ENCODE measurements at places on chromosomes 6 and 20. TPM values are rescaled to one million over a fixed set of nuclear protein-coding genes. Genes with fewer than 3 reads are reported as not detected.
A peak's percentile ranks its signal among the peaks of the same experiment; 100 is the strongest.

GRCh38 chr6:6008089-6008647 lies 1.4 kb upstream of the NRN1 start:
- peak overlapping the region; percentile 87 for H3K4me3 ChIP-seq
- DNase-seq, result no peak
- peaks cover 76% of the 10 kb centered on the region for H3K27me3 ChIP-seq

DNA sequence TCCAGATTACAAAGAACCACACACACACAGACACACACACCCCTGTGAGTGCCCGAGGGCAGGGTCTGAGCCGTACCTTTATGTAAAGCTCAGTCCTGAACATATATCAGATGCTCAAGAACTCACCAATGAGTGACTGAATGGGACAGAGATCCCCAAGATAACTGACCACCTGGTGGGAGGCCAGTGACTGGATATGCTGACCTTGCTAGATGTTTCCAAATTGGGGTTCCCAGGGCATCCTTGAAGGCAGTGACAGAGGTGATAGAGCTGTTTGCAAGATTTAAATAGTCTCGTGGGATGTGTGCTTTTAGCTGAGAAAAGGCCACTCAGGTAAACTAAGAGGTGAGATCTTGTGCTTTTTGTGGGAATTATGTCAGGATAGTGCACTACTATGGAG lies 39.3 kb downstream of the KCNK17 start:
- no peak for DNase-seq
- no peaks in the 10 kb centered on the region for H3K4me1 ChIP-seq
- peaks cover 27% of the 10 kb centered on the region for H3K27me3 ChIP-seq
- H3K4me3 ChIP-seq, result no peak overlapping the region

GRCh38 chr20:53574819-53575218 lies 18.8 kb downstream of the ZNF217 start:
- no peak overlapping the region for H3K4me3 ChIP-seq
- H3K4me1 ChIP-seq, result peaks cover 26% of the 10 kb centered on the region
- peaks cover 23% of the 10 kb centered on the region for H3K36me3 ChIP-seq
- peak overlapping the region; percentile 63 for H3K27ac ChIP-seq

DNA sequence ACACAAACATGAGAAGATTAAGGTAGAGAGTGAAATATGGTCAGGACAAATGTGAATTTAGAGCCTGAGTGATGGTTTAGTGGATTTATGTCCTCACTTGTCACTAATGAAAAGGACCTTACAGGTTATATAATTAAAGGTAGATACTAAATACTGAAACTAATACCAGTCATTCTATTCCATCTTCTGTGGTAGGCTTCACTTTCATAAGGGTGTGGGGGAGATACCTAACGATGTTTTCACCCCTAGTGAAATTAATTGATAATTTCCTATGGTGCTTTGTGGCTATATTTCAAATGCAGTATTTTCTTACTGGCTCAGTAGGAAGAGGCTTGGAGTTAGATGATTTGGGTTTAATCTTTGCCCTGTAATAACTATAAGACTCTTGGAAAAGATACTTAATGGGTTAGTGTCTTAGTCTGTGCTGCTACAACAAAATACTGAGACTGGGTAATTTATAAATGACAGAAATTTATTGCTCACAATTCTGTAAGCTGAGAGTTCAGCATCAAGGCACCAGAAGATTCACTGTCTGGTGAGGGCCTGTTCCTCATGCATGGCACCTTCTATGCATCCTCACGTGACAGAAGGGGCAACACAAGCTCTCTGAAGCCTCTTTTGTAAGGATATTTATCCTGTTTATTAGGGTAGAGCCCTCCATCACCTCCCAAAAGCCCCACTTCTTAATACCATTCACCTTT lies 21.3 kb downstream of the RNF217 start:
- no peaks in the 10 kb centered on the region for H3K27me3 ChIP-seq
- H3K36me3 ChIP-seq, result peaks cover 9% of the 10 kb centered on the region
- no peaks in the 10 kb centered on the region for H3K4me1 ChIP-seq
- no peak overlapping the region for H3K4me3 ChIP-seq

DNA sequence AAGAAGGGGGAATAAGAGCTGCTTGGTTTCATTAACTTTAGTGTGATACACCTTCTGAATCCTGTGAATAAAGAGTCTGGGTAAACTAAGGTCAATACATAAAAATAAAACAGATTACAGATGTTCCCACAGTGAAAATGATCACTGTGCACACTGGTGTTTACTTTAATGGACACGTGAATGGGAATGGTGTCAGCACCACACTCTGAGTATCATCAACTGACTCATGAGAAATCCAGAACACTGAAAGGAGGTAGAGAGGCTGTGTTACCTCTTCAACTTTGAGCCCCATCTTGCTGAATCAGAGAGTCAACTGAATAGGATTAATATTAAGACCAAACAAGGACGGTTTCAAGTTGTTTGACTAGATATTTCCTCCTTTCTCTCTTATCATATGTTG lies 75.0 kb downstream of the ELOVL4 start:
- no peak overlapping the region for H3K4me3 ChIP-seq
- H3K4me1 ChIP-seq, result no peaks in the 10 kb centered on the region
- no peaks in the 10 kb centered on the region for H3K36me3 ChIP-seq
- H3K27me3 ChIP-seq, result peaks cover 29% of the 10 kb centered on the region
- no peak for DNase-seq
- no peak overlapping the region for H3K27ac ChIP-seq

- H3K4me3 ChIP-seq, result no peak overlapping the region
- H3K27ac ChIP-seq, result no peak overlapping the region
- H3K27me3 ChIP-seq, result no peaks in the 10 kb centered on the region
These were observed 300.1 kb downstream of the CDH26 start for GRCh38 chr20:60258255-60258863.

Gene FAM162B
- not detected for polyA plus RNA-seq

DNA sequence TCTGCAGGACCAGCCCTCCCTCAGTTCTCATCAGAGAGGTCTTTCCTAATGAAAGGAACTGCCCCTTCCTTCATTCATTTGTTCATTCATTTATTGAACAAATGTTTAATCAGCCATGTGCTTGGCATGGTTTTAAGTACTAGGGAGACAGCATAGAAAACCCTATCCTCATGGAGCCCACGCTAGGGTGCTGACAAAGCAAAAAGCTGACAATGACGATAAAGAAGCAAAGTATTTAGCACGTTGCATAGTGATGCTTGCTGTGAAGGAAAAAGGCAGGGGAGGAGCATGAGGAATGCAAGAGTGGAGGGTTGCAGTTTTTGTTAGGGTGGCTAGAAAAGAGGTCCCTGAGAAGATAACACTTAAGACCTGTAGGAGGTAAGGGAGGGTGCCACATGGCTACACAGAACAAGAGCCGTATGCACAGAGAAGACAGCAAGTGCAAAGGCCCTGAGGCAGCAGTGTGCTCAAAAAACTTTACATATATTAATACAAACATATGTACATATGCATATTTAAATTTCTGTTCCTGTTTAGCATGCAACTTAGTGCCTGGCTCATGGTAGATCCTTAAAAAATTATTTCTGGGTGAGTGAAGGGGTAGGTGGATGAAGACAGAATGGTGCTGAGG lies 98.9 kb downstream of the EYA2 start:
- no peak overlapping the region for H3K4me3 ChIP-seq
- DNase-seq, result no peak
- peaks cover 13% of the 10 kb centered on the region for H3K27me3 ChIP-seq
- peaks cover 7% of the 10 kb centered on the region for H3K4me1 ChIP-seq
- no peak overlapping the region for H3K27ac ChIP-seq

DNA sequence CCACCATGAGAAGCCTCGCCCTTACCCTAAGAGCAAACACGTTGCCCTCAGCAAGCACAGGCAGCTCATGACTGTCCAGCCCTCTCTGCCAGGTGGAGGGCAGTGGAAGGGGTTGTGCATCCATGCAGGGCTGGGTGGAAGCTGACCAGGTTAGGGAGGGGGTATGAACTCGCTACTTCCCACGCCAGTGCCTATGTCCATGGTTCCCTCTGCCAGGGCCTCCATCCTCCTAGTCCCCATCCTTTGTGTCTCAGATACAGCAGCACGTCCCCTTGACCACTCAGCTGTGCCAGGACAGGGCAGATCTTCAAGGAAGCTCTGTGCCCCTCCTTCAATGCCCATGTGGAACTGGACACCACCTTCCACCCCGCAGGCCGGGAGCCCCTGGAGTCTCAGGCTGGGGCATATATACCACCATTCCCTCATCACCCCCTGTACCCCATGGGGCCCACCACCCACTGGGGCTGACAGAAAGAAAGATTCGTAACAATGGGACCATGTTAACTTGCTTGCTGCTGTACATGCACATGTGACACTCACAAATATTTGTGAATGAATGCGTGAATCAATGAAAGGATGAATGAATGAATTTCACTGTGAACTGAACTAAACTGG lies 90.7 kb downstream of the ANKRD60 start:
- H3K27ac ChIP-seq, result no peak overlapping the region
- DNase-seq, result no peak
- no peaks in the 10 kb centered on the region for H3K36me3 ChIP-seq
- H3K27me3 ChIP-seq, result peaks cover 70% of the 10 kb centered on the region
- H3K4me3 ChIP-seq, result no peak overlapping the region
- H3K4me1 ChIP-seq, result no peaks in the 10 kb centered on the region

Gene LHFPL5
- polyA plus RNA-seq, result not detected

Gene WFDC2
- not detected for polyA plus RNA-seq

DNA sequence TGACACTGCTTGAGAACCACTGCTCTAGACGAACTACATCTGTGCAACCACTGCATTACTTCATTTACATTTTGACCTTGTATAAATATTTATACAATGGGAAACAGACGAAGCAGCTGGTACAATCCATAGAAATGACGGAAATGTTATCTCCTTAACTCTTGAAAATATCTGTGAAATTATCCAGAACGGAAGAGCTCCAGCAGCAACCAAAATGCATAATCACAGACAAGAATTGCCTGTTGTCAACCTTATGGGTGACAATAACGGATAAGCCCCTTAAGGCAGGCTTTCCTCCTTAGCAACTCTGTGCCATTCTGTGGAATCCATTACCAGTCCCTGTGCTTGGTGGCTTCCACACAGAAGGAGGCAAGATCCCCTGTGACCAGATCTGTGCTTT lies 115.4 kb downstream of the DTNBP1 start:
- no peak overlapping the region for H3K4me3 ChIP-seq
- DNase-seq, result no peak
- H3K27me3 ChIP-seq, result no peaks in the 10 kb centered on the region
- H3K4me1 ChIP-seq, result peaks cover 41% of the 10 kb centered on the region
- peaks cover 7% of the 10 kb centered on the region for H3K36me3 ChIP-seq

- peaks cover 19% of the 10 kb centered on the region for H3K27me3 ChIP-seq
- no peak overlapping the region for H3K4me3 ChIP-seq
- no peaks in the 10 kb centered on the region for H3K4me1 ChIP-seq
- H3K36me3 ChIP-seq, result peaks cover 16% of the 10 kb centered on the region
- DNase-seq, result no peak
These were observed 19.9 kb upstream of the MYT1 start for GRCh38 chr20:64144144-64144912.

Gene ROS1
- polyA plus RNA-seq, result not detected

- H3K27ac ChIP-seq, result peak overlapping the region; percentile 4
- H3K27me3 ChIP-seq, result peaks cover 12% of the 10 kb centered on the region
- peaks cover 20% of the 10 kb centered on the region for H3K4me1 ChIP-seq
- H3K4me3 ChIP-seq, result peak overlapping the region; percentile 57
These were observed 106.9 kb downstream of the IPCEF1 start for GRCh38 chr6:154249499-154250298.

DNA sequence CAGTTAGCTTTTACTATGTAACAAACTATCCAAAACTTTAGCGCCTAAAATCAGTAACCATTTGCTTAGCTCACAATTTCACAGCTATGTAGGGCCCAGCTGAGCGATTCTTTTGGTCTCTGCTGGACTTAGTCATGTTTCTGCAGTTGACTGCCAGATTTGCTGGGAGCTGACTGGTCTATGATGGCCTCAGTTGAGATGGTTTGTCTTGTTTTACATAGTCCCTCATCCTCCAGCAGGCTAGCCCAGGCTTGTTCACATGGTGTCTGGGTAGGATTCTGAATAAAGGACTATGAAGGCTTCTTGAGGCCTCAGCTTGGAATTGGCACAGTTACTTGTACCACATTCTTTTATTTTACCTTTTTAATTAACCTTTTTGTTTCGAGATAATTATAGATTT lies 247.8 kb upstream of the CHD6 start:
- H3K27ac ChIP-seq, result no peak overlapping the region
- no peak for DNase-seq
- H3K4me1 ChIP-seq, result no peaks in the 10 kb centered on the region
- peaks cover 6% of the 10 kb centered on the region for H3K27me3 ChIP-seq
- H3K36me3 ChIP-seq, result no peaks in the 10 kb centered on the region
- no peak overlapping the region for H3K4me3 ChIP-seq

DNA sequence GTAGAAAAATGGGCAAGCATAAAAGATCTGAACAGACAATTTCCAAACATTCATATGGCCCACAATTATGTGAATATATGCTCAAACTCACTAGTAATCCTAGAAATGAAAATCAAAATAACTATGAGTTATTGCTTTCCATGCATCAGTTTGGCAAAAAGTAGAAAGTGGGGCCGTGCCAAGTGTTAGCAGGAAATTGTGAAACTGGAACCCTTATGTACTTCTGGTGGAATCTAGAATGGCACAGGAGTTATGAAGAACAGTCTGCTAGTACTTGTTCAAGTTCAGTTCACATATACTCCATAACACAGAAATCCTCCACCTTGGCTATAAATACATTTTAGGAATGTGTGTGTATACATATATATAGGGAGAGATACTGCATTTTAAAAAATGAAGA lies 89.8 kb downstream of the EYA2 start:
- no peak overlapping the region for H3K4me3 ChIP-seq
- peaks cover 6% of the 10 kb centered on the region for H3K36me3 ChIP-seq
- no peak overlapping the region for H3K27ac ChIP-seq
- peaks cover 22% of the 10 kb centered on the region for H3K27me3 ChIP-seq
- H3K4me1 ChIP-seq, result no peaks in the 10 kb centered on the region
- no peak for DNase-seq

Gene PDCD2
- polyA plus RNA-seq, result 108 TPM

DNA sequence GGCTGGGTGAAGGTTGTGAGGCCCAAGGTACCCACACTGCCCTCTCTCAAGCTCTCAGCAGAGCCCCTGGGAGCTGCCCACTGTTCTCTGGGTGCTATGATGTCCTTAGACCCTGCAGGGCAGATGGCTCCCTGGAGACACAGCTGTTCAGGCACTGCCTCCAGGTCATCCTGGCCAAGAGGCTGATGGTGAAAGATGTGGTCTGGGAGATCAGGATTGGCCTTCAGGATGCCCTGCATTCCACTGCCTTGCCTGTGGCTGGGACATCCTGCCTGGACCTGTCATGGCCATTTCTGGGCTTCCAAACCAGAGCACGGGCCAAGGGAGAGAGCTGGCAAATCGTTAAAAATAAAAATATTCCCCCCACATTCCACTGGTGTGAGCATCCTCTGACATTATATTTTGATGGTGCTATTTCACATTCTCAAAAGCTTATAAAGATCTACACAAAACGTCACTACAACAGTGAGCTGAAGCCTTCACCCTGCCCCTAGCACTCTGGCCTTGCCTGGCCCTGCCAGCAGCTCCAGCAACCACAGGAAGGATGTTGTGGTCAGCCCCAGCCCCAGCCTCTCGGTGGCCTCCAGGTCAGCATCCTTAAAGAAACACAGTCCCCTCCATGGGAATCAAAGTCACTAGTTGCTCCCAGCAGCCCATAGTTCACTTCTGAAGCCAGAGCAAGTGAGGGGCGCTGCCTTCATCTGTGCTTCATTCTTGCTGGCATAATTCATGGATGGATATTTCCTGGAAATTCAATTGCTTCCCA lies 13.5 kb upstream of the KCNK16 start:
- H3K27me3 ChIP-seq, result peaks cover 5% of the 10 kb centered on the region
- no peak for DNase-seq
- no peak overlapping the region for H3K27ac ChIP-seq
- no peaks in the 10 kb centered on the region for H3K36me3 ChIP-seq
- H3K4me3 ChIP-seq, result no peak overlapping the region

GRCh38 chr6:75830959-75831885 lies 82.2 kb downstream of the MYO6 start:
- no peak overlapping the region for H3K27ac ChIP-seq
- no peak for DNase-seq
- H3K4me1 ChIP-seq, result no peaks in the 10 kb centered on the region

Data from naive B cell (primary cell).